Ovary (tissue), 10 donors: ENCODE measurements at places on chromosomes 5 and 9.

GRCh38 chr9:105318729-105319191 is 74.3 kb downstream of the SLC44A1 start:
- DNase-seq: no peak

GRCh38 chr5:56202483-56202882 is 30.6 kb downstream of the ANKRD55 start:
- no peak for DNase-seq

- no peak for DNase-seq
These were observed 13.0 kb upstream of the GFI1B start for GRCh38 chr9:132965478-132965877.

GRCh38 chr5:131381777-131382176 is 117.9 kb downstream of the CDC42SE2 start:
- DNase-seq: no peak

- DNase-seq: no peak
These were observed 99.4 kb downstream of the TMEM174 start for GRCh38 chr5:73272351-73272750.

GRCh38 chr5:145835848-145836239 is 702 bp upstream of the PRELID2 start:
- DNase-seq: peak; percentile 24

- DNase-seq: no peak
These were observed 45.0 kb upstream of the SH3PXD2B start for GRCh38 chr5:172499287-172499686.

- no peak for DNase-seq
These were observed 42.1 kb downstream of the TMOD1 start for GRCh38 chr9:97543561-97543960.

DNA sequence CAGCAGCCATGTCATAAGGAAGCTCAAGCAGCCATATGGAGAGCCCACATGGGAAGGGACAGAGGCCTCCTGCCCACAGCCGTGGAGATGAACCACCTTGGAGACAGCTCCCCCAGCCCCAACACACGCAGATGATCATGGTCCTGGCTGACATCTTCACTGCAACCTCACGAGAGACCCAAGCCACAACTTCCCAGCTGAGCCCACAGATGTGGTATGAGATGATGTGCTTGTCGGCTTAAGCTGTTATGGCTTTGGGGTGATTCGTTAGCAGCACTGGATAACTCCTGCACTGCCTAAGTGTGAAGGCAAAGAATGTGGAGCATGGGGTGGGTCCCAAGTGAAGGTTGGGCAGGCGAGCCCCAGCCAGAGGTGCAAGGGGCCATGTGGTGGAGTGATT is 163.4 kb downstream of the ERCC6L2 start:
- DNase-seq: no peak

GRCh38 chr5:177362292-177362609 is 4.5 kb downstream of the RGS14 start:
- DNase-seq: no peak

DNA sequence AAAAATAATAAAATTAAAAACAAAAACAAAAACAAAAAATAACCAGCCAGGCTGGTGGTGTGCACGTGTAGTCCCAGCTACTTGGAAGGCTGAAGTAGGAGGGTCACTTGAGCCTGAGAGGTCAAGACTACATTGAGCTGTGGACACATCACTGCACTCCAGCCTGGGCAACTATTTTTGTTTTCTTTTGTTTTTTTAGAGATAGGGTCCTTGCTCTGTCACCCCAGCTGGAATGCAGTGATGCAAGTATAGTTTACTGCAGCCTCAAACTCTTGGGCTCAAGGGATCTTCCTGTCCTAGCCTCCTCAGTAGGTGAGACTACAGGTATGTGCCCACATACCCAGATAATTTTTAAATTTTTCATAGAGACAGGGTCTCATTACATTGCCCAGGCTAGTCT is 80.6 kb downstream of the CEMIP2 start:
- no peak for DNase-seq

DNA sequence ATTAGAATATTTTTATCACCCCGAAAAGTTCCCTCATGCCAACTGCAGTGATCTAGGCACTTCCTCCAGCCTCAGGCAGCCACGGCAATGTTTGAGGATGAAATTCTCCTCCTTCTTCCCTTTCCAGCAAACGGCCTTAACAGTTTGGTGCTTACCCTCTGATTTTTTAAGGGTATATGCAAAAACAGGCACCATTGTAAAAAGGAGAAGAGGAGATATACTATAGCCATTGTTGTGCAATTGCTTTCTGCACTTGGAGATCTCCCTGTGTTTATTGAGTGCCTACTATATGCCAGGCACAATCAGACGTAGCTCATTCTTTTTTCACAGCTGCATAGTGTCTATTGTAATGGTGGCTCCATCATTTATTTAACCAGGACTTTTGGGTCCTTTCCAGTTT is 29.4 kb downstream of the GSN start:
- no peak for DNase-seq

GRCh38 chr5:180830253-180831138 is 27.9 kb upstream of the MGAT1 start:
- peak; percentile 61 for DNase-seq

DNA sequence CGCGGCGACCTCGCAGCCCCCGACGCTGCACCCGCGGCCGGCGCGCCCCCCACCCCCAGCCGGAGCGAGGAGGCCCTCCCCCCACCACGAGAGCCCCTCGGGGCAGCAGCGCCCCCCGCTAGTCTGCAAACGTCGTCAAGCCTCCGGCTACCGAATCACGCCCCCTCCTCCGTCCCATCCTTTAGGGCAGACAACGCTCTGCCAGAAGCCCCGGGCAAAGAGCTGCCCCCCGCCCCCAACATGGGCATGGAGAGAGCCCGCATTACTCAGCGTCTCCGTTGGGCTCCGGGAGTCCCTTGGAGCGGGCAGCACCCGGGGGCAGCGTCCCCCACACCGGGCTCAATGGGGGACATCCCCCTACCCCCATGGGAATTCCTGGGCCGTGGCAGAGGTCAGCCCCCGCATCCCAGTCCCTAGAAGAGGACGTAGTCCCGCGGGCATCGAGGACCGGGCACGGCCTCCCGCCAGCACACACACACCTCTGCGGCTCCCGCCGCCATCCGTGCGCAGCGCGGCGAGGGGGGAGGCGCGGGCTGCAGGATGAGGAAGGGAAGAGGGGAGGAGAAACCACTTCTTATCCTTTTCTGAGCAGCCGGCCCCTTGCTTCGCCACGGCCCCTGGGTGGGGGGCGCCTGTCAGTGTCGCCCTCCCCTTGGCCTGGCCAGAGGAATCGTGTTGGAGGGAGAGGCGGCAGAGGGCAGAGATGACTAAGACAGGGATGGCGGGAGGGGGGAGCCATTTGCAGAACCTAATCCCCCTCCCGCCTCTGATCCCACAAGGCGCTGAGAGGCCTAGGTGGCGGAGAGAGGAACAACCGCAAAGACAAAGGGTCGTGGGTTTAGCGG is 750 bp downstream of the DNM1 start:
- peak; percentile 47 for DNase-seq

GRCh38 chr5:158175934-158176481 is 317.1 kb upstream of the CLINT1 start:
- peak; percentile 24 for DNase-seq

DNA sequence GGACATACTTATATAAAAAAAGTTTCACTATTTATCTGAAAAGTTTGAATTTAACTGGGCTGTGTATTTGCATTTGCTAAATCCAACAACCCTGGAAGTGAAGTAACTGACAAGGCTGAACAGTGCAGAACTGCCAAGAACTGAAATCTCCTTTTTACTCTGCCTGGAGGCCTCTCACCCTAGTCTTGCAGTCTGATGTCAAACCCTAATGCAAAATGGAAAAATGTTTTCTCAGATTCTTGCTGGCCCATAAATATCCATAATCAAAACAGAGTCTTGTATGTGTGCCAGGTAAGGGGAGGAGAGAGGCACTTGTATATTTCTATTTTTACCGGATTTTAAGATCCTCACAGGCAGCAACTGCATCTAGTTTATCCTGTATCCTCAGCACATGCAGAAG is 432.7 kb upstream of the KLF4 start:
- DNase-seq: no peak

GRCh38 chr5:102418531-102418930 is 80.3 kb downstream of the SLCO6A1 start:
- DNase-seq: no peak

- DNase-seq: peak; percentile 58
These were observed 26.6 kb upstream of the IL17B start for GRCh38 chr5:149405550-149406202.

DNA sequence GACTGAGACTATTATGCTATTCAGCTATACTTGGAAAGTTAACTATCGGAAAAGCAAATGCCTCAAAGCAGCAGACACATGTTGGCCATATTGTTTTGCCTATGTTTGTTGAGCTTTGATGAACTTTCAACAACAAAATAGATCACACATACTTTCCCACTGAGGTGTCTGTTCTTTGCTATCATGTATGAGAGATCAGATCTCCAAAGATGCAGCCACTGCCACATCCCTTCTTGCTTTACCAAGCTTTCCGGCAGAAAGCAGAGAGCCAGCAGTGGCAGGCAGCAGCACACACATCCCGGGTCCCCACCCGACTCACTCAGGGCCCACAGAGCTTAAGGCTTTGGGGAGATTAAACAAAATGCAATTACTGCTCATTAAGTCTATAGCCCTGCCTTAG is 18.8 kb downstream of the ZBTB5 start:
- DNase-seq: no peak

- no peak for DNase-seq
These were observed 37.3 kb downstream of the TTC23L start for GRCh38 chr5:34876275-34876674.

GRCh38 chr9:131539223-131539923 is 6.0 kb upstream of the PRRT1B start:
- no peak for DNase-seq

DNA sequence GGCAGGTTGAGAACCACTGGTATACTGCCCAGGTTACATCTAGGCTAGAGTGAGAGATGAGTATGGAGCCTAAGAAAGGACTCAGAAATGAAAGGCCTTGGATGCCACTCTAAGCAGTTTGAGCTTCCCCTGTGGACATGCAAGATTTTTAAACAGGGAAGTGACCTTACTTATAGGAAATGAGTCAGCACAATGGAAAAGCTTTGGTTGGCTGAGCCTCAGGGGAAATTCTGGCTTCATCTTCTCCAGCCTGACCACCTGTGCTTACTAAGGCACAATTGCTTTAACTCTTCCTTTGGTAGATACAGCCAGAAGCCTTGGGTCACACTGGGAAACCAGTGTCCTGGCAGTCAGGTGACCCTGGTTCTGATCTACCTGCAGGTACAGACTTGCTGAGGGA is 380.2 kb upstream of the ZNF462 start:
- DNase-seq: no peak

DNA sequence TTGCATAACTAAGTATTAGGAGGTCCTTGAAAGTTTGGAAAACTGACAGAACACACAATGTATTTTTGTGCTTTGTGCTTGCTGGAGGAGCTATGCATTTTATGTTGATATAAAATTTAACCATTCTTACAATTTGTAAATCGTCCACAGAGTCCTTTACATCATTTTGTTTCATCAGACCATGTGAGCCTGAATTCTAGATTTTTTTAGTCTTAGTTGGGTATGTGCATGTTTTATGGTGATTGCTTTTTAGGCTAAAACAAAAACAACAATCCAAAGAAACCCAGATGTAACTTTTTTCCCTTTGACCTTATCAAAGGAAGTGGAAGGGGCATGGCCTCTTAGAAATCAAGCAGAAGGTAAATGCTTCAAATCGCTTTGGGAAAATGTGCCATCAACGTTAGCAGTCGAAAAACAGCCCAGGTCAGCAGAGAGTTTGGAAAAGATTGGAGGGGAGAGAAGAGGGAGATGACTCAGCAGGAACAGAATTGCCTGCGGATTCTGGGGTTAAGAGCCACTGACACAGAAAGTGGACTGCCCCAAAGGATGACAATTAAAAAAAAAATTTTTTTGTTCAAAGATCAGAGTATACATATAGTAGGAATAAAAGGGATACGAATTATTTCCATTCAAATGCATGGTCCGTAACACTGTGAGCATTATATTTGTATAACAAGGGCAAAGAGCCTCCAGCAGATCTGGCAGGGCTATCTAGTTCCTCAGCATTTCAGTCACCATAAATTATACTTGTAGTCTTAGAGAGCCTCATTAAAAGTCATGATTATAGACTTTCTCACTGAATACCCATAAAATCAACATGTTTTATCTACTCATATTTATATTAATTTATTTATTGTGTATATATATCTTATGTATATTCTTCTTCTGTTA is 253.5 kb upstream of the HAPLN1 start:
- DNase-seq: no peak

GRCh38 chr9:18473652-18474279 is at the start of gene ADAMTSL1:
Gene ADAMTSL1, plus strand, starts transcription at chr9:18474153. Its CDS starts 80 bp downstream, at chr9:18474233.
- DNase-seq: no peak
